ENCODE measurements at places on chromosomes 11 and 22.

DNA sequence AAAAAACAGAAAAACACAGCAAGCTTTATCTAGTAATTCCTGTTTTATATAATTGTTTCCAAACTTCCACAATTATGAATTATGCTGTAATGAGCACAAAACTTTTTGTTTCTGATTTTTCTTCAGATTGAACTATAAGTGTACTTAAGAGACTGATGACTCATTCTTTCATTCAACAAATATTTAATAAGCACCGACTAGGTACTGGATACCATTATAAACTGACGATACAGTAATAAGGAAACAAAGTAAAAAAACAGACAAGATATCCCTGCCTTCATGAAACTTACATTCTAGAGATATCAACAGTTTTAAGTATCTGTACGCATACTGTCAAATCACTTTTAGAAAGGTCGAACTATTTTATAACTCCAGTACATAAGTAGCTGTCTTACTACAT lies 78.6 kb downstream of the ME3 start:
- DNase-seq = no peak

GRCh38 chr11:124577716-124578427 lies 8.1 kb downstream of the OR8A1 start:
- no peak for DNase-seq

DNA sequence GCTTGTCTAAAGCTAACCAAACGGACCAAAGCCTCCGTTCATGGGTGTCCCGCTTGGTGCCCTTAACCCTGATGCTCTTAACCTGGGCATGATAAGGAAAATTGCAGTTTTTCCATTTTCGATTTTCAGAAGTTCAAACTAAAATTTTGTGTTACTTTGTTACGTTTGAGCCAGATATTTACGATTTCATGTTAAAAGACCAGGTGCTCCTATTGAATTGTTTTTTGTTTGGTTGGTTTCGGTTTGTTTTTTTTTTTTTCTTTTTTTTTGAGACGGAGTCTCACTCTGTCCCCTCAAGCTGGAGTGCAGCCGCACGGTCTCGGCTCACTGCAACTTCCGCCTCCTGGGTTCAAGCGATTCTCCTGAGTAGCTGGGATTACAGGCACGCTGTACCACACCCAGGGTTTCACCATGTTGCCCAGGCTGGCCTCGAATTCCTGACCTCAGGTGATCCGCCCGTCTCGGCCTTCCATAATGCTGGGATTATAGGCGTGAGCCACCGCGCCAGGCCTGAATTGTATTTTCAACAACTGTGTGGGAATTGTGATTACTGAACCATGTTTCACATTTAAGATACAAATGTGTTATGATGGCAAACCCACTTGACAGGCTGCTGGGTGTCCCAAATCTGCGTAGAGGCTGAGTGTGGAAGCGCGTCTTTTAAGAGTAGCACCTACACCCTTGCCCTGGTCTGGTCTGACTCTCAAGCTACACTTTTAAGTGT lies 864 bp upstream of the USP28 start:
- no peak for DNase-seq

DNA sequence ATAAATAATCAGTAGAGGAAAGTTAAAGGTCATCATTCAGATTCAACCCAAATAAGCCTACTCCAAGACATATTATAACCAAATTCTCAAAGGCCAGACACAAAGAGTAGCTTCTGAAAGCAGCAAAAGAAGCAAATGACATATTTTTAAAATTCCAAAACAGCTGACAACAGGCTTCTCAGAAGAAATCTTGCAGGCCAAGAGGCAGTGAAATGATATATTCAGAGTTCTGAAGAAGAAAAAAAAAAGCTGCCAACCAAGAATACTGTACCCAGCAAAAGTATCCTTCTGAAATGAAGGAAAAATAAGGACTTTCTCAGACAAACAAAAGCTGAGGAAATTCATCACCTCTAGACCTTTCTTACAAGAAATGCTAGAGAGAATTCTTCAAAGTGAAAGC lies 787.1 kb upstream of the TENM4 start:
- DNase-seq = no peak

DNA sequence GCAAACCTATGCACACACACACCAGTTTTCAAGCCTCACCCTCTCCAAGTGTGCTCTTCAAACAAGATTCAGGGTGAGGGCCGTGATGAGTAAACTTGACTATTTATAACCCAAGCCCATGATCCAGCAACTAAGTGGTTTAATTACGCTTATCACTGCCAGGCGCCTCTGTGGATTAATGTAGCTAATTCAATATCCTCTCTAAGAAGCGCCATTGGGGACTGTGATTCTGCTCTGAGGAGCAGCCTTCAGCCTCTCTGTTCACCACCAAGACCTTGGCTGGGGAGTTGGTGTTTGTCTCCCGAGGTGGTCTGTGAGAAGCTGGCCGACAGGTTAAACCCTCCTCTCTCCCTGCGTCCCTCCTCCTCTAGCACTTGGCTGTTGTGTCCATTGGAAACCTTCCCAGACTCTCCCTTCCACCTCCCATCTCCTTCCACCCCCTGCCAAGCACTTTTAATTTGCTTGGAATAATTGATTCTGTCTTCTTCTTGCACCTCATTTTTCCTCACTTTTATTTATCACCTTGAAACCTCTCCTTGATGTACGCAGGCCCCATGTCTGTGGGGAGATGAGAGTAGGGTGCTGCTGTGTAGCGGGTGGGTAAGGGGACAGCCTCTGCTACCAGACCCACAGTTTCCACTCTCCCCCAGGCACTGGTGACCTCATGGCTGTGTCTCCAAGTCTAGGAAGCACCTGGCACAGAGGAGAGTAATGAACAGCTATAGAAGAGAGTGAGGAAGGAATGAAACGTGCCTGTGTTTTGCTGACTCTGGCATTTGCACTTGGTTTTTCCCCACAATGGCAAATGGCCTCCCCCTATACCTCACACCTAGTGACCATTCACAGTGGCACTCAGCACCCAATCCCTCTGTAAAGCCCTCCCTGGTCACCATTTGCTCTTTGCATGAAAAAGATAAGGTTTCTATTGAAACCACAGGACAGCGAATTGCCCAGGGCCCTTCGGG lies 236.6 kb downstream of the GRIK4 start:
- no peak for DNase-seq

GRCh38 chr22:27609451-27609888 lies 192.1 kb downstream of the MN1 start:
- no peak for DNase-seq

DNA sequence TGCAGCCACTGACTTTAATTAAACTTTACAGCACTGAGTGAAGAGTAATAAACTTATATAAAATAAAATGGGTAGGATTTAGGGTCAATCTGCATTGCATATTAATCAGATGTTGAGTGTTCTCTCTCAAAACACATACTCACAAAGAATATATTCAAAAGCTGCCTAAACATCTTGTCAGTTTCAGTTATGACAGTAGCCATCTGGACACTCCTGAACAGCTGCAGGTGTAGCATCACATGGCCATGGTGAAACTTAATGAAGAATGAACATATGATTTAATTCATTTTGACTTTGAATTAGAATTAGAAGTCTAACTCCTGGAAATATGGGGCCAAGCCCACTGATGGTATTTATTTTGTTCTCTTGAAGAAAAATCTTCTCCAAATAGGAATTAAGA lies 684.3 kb upstream of the RAG2 start:
- no peak for DNase-seq

DNA sequence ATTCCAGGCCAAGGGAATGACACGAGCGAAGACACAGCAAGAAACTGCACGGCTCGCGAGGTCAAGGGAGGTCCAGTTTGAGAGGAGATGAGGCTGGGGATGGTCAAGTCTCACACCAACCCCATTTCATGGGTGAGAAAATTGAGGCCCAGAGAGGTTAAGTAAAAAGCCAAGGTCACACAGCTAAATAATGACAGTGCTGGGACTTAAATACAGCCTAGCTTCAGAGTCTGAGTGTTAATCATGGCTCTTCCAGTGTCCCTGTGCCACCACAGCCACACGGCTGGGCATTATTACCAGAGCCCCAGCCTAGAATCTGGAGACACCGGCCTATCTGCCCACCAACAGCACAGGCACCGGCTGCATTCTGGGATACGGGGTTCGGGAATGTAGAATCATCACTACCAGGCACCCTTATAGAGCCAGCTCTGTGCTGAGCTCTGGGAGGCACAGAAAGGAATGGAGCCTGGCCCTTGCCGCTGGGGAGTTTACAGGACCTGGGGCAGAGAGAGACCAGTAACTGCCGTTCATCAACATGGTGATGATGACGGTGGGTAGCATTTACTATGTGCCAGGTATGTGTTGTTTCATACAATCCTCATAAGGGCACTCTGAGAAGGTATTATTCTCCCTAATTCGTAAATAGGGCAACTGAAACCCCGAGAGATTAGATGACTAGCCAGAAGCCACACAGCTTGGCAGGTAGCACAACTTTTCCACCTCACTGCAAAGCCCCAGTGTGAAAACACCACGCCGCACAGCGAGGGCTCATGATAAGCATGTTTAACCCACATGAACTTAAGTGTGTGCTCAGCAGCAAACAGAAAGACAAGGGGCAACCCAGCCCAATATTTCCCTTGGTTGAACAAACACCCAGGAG lies 51.8 kb downstream of the CD6 start:
- DNase-seq = no peak

- no peak for DNase-seq
Measured at GRCh38 chr11:43366677-43367076, 8.0 kb downstream of the TTC17 start.

DNA sequence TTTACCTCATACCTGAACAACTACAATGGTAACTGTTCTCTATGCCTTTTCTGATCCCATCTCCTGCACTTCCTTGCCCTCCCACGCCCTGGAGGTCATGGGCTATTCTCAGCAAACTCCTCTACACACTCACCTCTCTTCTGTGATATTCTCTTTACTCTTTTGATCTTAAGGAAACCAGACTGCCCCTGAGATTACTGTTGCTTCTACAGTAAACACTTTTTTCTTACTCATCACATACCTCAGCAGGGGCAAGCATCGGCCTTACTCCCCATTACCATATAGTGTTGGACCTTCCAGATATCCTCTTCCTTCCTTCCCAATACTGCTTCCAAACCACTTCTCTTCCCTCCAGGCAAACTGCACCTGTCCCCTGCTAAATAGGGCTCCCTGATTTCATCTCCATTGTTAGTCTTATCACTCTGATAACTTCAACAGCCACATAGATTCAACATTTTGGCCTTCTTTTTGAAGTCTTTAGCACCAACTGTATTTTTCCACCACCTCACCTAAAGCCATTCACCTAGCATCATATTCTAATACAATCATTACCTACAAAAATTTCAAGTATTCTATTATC lies 141.2 kb downstream of the RBFOX2 start:
- DNase-seq = no peak

- DNase-seq = peak; percentile 94
Measured at GRCh38 chr11:31757260-31757835, 53.8 kb downstream of the PAX6 start.

- no peak for DNase-seq
Measured at GRCh38 chr11:65662247-65662798, 393 bp downstream of the RELA start.

DNA sequence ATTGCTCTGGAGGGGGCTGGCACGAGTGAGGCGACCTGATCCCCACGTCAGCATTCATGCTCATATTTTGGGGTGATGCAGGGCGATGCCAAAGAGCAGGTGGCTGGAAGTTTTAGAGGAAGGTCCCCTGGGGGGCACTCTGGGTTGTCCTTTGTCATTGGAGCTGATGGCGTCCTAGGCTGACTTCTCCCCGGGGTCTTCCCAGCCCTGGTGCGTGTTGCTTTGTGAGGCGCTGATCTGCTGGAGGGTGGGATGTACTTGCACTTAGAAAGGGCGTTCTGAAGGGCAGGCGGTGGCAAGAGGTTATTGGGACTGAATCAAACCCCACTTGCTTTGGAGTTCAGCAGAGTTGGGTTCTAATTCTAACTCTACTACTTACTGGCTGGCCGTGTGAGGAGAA lies 313.3 kb downstream of the NTM start:
- DNase-seq = no peak

- DNase-seq = no peak
Measured at GRCh38 chr11:10514202-10514601, 26.8 kb downstream of the RNF141 start.

- DNase-seq = no peak
Measured at GRCh38 chr22:39984006-39984405, 10.7 kb upstream of the FAM83F start.

DNA sequence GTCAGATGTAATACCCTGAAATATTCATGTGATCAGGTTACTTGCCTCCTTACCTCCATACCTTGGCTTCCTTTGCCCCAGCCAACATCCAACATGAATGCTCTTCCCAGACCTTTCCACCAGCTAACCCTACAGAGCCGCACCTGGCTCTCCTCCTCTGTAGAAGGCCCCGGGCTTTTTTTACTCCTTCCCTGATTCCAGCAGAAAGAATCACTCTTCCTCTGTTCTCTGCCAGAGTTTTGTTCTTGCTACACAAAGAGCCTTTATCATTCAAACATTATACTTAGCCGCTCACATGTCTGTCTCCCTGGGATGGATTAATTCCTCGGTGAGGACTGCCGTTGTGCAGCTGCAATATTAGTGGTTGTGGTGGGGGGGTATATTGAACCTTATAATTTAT lies 116.8 kb upstream of the GRAMD1B start:
- DNase-seq = no peak

DNA sequence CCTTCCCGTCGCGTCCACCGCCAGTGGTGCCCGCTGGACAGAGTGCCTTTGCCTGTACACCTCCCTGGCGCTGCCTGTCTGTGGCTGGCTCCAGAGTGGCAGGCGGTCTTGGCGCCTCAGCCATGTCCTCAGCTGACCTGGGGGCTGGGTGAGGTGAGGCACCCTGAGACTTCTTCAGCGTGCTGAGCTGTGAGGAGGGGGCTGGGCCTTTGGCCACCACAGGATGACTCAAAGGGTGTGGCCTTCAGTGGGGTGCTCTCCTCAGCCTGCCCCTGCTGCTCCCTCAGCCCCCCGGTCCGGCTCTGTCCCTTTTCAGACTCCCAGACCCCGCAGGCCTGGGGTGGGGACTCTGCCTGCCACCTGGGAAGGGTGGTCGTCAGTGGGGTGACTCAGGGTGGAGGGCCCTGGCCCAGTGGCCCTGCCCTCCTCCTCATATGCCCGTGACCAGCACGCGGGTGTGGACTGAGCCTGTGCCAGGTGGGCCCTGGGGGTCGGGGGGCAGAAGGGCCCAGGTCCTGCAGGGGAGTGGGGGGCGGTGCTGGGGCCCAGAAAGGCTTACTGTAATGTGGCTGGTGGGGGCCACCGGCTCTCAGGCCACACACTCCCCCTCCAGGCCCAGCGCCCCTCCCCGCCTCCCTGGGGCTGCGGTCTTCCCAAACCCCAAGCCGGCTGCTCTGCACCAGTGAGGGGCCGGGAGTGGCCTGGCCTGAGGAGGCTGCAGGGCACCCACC lies 15.9 kb downstream of the CRELD2 start:
- no peak for DNase-seq

- no peak for DNase-seq
Measured at GRCh38 chr11:132670921-132671675, 861.2 kb downstream of the OPCML start.

DNA sequence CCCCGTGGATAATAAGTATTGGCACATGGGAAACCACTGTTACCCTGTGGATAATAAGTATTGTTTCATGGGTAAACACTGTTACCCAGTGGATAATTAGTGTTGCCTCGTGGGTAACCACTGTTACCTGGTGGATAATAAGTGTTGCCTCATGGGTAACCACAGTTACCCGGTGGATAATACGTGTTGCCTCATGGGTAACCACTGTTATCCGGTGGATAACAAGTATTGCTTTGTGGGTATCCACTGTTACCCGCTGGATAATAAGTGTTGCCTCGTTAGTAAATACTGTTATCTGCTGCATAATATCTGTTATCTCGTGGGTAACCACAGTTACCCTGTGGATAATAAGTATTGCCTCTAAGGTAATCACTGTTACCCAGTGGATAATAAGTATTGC lies 25.5 kb upstream of the NXPE4 start:
- no peak for DNase-seq

- no peak for DNase-seq
Measured at GRCh38 chr11:125842321-125842948, 9.3 kb downstream of the PATE4 start.
